ENCODE measurements at places on chromosomes 12 and 14. TPM values are rescaled to one million over a fixed set of nuclear protein-coding genes. Genes with fewer than 3 reads are reported as not detected.

SLC5A8 gene
- total RNA-seq: not detected

ITGB7 gene
- total RNA-seq: 1.5 TPM

SDR9C7 gene
- total RNA-seq: not detected

KRT72 gene
- total RNA-seq: not detected

TBX3 gene
- 0.66 TPM for total RNA-seq

FAIM2 gene
- total RNA-seq: 0.81 TPM

TAS2R46 gene
- total RNA-seq: 1.1 TPM

SLC38A4 gene
- 0.26 TPM for total RNA-seq

KRT79 gene
- not detected for total RNA-seq

PCED1B gene
- 0.66 TPM for total RNA-seq

KRT83 gene
- total RNA-seq: not detected

MGP gene
- total RNA-seq: 281 TPM

SELPLG gene
- total RNA-seq: 1.7 TPM

PPP4R4 gene
- not detected for total RNA-seq

CATSPERB gene
- under 0.01 TPM for total RNA-seq

A2M gene
- 6.7 TPM for total RNA-seq

WBP11 gene
- 10.2 TPM for total RNA-seq

SMCO3 gene
- 0.37 TPM for total RNA-seq

KRT78 gene
- not detected for total RNA-seq

GUCY2C gene
- under 0.01 TPM for total RNA-seq

PALS1 gene
- 26.2 TPM for total RNA-seq

HOXC12 gene
- not detected for total RNA-seq

MARS1 gene
- total RNA-seq: 117 TPM

RIMBP2 gene
- total RNA-seq: not detected

PHETA1 gene
- 4.7 TPM for total RNA-seq

CFAP251 gene
- total RNA-seq: 8.7 TPM

LBHD2 gene
- total RNA-seq: not detected

GARIN6 gene
- not detected for total RNA-seq

ARID2 gene
- total RNA-seq: 13.9 TPM

CISTR gene
- total RNA-seq: not detected

NPFF gene
- total RNA-seq: not detected

CD163L1 gene
- total RNA-seq: 3.6 TPM

CSRP2 gene
- total RNA-seq: 3.0 TPM

SOX5 gene
- 6.8 TPM for total RNA-seq

MUCL1 gene
- not detected for total RNA-seq

RNU7-1 gene
- not detected for total RNA-seq

SOAT2 gene
- total RNA-seq: 0.26 TPM

Data from aortic smooth muscle cell (primary cell).